H9 (cell line): ENCODE measurements at places on chromosomes 3 and 15.

GRCh38 chr3:15638891-15639262, 37.3 kb downstream of the BTD start:
- H3K27me3 ChIP-seq = no peaks in the 10 kb centered on the region
- H3K4me1 ChIP-seq = peaks cover 3% of the 10 kb centered on the region
- H3K36me3 ChIP-seq = peaks cover 14% of the 10 kb centered on the region
- H3K27ac ChIP-seq = no peak overlapping the region
- no peak overlapping the region for H3K4me3 ChIP-seq

- H3K4me3 ChIP-seq = no peak overlapping the region
- no peaks in the 10 kb centered on the region; the same call in 1 of the 3 replicates for H3K36me3 ChIP-seq
- H3K4me1 ChIP-seq = peaks cover 2% of the 10 kb centered on the region; the same call in 1 of the 2 replicates
Observed at GRCh38 chr3:4748701-4749378, 230.4 kb upstream of the BHLHE40 start.

DNA sequence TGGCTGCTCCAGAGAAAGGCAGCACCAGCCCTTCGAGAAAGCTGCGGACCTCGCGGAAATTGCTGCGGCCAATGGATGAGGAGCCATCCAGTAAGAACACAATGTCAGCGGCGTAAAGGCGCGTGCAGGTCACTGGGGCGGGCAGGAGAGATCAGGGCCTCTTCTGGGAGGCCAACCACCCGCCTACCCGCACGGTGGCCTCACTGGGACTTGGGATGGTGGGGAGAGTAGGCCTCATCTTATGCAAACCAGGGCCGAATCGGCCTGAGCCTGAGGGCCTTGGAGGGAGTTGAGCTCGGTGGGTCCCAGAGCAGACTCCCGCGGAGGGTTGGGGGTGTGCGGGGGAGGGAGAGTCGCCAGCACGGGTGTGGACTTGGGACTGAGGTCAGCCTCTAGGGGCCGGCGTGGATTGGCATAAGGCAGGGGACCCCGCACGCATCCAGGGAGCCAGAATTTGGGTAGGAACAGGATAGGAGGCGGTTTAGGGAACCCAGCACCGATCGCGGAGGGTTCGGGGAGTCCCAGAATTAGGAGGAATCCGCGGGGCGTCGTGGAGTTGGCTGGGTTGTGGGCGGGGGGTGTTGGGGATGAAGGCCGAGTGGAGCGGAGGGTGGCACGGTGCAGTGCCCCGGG, 596 bp downstream of the COL7A1 start:
- no peak overlapping the region for H3K4me3 ChIP-seq
- peaks cover 16% of the 10 kb centered on the region for H3K36me3 ChIP-seq
- no peak overlapping the region for H3K27ac ChIP-seq
- H3K4me1 ChIP-seq = no peaks in the 10 kb centered on the region
- no peaks in the 10 kb centered on the region for H3K27me3 ChIP-seq

DNA sequence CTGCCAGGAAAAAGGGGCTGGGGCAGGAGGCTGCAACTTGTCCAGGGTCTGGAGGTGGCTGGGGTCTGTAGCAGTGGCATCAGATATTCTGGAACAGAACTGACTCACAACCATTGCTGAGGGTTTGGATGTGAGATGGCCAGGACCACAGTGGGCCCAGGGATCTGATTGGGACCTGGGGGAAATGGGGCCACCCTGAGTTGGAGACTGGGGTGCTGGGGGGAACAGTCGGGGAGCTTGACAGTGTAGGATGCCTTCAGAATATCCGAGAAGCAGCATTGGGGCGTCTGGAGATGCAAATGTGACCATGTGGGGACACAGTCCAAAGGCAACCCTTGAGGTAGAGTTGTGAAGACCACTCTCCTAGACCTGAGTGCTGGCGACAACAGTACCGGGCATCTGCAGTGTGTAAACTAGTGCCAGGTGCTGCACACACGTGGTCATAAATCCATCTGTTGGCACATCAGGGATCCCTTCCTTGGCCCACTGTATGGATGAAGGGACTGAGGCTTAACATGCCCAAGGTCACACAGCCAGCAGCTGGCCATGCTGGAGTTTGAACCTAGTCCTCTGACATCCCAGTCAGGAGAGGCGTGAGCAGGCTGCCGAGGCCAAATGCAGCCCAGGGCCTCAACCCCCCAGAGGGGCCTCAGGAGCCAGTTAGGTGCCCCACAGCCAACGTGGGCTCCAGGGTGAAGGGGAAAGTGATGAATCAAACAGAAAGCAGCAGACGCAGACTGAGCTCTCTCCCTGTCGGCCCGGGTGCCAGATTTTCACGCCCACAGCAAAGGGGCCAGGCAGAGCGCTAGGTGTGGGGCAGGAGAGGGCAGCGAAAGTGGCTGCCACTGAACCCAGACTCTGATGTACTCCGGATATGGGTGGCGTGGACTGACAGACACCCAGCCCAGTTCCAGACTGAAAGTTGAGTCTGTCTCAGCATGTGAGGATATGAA, 18.8 kb downstream of the HEMK1 start:
- H3K36me3 ChIP-seq = no peaks in the 10 kb centered on the region
- H3K4me1 ChIP-seq = no peaks in the 10 kb centered on the region
- H3K27me3 ChIP-seq = no peaks in the 10 kb centered on the region

GRCh38 chr3:25037049-25037547, 391.0 kb upstream of the RARB start:
- no peaks in the 10 kb centered on the region for H3K27me3 ChIP-seq
- no peaks in the 10 kb centered on the region for H3K36me3 ChIP-seq
- H3K4me1 ChIP-seq = no peaks in the 10 kb centered on the region
- no peak overlapping the region for H3K4me3 ChIP-seq
- H3K27ac ChIP-seq = no peak overlapping the region
- DNase-seq = no peak
